ENCODE measurements at places on chromosomes 5 and 9.

DNA sequence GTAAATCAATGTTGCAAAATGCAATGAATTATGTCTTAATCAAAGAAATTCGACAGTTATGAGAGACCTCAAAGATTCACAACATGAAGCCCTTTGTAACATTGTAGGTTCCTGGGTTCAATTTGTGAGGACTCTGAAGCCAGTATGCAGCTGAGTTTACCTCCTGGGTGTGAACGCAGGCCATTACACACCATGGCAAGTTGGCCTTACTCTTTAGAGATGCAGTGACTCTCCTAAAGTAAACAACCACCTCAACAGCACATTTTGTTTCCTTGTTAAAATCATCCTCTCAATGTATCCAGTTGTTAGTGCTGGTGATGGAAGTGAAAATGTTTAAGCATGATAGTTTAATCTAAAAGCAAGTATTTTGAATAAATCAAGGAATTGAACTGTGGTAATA lies 73.8 kb downstream of the JAKMIP2 start:
- no peak for DNase-seq

DNA sequence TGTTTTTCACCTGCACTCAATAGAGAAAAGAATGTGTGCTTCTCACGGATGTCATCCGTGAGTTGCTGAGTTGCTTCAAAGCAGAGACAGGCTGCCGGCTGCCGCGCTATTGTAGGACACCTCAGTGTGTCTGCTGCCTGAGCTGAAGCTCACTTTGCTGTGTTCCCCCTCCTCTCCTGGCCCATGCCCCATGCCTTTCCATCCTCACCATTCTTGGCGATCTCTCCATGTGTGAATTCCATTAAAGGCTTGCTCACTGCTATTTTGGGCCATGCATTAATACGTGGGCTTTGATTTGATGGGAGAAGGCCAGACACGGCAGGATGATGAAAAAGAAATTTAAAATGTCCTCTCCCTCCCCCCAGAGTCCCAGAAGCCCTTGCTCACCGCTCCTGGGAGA lies 14.5 kb downstream of the ADAM19 start:
- no peak for DNase-seq

DNA sequence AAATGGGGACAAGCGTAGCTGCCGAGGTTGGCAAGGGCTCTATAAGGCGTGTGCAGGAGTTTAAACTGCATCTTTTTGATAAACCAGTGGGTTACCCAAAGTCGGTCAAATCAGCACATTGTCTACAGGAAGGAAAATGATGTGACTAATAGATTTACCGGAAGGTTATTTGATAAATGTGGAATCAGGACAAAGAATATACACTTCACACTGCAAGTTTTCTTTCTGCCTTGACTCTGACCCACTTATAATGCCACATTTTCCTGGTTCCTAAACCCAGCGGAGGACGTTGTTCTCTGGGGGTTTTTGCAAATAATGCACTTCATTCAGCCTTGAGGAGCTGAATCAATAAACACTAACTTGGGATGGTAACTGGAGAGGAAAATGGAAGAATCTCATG lies 76.8 kb downstream of the TTLL11 start:
- DNase-seq = no peak

DNA sequence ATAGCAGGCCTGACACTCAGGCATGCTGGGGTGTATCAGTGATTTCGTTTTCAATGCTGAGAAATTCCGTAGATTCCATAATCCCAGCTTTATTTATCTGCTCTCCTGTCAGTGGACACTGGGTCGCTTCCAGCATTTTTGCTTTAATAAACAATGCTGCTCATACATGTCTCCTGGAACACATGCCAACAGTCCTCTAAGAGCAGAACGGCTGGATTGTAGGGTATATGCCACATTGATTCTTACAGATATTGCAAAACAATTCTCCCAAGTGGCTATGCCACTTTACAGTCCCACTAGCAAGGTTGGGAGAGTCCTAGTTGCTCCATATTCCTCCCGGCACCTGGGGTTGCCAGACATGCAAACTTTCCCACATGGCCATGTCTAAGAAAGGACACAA lies 81.9 kb downstream of the RAPGEF1 start:
- DNase-seq = no peak

GRCh38 chr5:173496129-173496882 lies 120.1 kb downstream of the BOD1 start:
- no peak for DNase-seq

DNA sequence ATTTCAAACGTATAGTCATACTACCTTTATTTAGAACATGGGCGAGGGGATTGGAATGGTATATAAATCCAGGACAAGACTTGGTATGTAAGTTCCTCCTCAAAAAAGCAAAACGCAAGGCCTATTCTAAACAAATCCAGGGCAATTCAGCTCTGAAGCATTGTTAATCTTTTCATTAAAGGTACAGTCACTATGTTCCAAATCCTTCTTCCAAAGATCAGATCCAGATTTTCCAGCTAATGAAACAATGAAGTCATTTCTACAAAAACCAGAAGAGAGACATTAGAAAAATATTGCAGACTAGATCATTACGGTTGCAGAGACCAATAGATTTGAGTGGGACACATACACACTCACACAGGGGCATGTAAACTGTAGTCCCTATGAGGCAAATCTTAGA lies 116.1 kb upstream of the BNC2 start:
- no peak for DNase-seq

- no peak for DNase-seq
Measured at GRCh38 chr5:19616701-19617215, 371.2 kb downstream of the CDH18 start.

DNA sequence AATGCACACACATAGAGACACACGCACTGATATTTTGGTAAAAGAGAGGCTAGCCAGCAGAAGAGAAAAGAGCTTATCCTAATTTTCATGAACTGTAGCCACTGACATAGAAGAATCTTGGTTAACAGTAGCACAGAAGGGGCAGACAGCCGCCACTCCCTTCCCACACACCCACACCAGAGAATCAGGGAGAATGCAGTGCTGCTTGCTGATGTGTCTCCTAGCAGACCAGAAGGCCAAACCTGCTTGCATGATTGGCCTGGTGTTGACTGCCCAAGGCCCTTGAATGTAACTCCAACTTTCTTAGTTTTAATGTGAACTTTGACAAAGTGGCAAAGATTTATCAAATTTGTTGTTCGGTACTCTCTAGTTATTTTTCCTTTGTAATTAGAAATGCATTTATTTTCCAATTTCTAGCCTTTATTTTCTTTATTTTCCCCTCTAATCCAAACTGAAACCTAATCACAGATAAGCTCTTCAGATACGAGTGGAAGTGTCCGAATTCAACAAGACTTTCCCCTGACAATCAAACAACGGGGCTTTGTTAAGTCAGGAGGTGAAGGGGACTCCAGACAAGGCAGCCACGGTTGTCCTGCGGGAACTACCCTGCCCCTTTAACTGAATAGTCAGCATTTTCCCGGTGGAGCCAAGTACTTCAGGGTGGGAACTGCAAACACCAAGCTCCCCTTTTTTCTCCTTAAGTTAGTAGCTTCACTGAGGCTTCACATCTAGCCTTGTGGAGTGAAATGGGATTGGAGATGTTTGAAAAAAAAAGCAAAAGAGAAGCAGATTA lies 81.9 kb upstream of the CTSL start:
- DNase-seq = no peak

GRCh38 chr5:113488645-113489184 lies 462 bp upstream of the MCC start:
- no peak for DNase-seq

- no peak for DNase-seq
Measured at GRCh38 chr9:124341455-124342170, 73.6 kb downstream of the PSMB7 start.

DNA sequence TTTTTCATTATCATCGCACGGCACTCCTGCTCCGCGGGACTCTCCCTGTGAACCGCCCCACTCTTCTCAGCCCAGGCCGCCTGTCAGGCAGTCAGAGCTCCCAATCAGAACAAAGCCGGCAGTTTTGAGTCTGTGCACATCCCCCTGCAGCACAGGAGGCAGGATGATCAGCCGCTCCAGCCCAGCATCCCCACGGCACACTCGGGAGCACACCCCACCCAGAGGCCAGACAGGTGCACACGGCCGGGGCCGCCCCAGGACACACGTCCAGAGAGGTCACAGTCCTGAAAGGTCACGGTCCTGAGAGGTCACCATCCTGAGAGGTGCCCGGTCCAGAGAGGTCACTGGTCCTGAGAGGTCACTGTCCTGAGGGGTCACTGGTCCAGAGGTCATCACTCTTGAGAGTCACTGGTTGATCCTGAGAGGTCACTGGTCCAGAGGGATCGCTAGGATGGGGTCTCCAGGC lies 8.4 kb downstream of the TPPP start:
- no peak for DNase-seq

DNA sequence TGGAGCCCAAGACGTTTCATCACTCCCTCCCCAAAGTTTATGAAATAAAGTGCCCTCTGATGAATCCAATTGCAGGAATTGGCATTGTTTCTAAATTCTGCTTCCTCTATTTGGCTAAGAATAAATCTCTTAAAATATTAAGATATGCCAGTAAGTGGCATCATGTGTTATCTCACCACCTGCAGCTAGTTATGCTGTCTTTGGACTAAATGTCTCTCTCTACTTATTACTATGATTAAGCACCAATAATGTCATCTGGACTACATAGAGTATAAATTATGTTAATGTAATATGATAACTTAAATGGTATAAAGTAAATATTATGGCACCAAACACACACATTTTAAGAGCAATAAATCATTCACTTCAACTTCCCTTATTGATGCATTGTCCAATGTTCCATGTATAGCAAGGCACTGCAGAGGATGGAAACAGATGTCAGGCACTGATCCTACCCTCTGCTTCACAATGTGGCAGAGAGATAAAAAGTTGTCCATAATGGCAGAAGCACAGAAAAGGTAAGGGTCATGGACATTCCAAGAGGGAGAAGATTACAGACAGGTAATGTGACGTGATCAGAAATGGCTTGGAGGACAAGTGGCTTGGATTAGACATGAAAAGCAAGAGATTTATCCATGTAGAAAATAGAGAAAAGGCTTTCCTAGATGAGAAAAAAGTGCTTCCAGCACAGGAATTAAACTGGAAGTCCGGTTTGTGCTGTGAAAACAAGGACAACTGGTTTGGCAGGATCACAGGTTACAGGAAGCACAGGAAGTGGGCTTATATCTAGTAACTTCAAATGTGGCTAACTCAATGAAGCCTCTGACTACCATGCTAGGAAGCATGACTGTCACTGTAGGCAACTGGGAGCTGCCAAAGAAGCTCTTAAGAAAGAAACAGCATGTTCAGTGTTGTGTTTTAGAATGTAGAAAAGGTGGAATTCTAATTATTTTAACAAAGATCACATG lies 26.7 kb downstream of the MARCHF11 start:
- DNase-seq = no peak

- DNase-seq = no peak
Measured at GRCh38 chr5:136781464-136781863, 416.1 kb upstream of the TRPC7 start.

DNA sequence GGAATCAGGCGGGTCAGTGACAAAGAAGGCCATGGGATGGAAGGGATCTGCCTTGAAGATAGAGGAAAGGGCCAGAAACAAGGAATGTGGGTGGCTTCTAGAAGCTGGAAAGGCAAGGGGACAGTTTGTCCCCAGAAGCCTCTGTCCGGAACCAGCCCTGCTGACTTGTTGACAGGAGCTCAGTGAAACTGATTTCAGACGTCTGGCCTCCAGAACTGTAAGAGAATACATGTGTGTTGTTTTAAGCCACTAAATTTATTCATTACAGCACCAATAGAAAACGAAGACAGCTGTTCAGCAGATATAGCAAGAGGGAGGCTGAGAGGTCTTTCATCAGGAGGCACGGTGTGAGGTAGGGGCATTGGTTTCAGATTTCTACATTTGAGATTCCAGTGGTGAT lies 422.5 kb downstream of the KDM4C start:
- DNase-seq = no peak

DNA sequence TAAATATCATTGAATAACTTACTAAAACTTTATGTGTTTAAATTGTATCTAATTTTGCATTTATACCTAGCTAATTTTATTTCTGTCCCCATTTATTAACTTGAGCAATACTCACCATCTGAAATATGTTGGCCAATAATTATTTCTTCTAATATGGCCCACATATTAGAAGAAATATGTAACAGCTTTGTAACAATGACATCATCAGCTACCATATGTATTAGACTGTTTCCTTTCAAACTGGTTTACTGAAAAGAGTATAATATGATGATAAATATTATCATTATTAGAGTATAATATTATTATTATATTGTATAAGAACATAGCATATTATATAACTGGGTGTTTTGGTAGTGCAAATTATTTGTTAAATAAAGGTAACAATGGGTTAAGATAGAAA lies 220.5 kb downstream of the FBXL7 start:
- DNase-seq = no peak

- no peak for DNase-seq
Measured at GRCh38 chr5:192691-192969, 1.3 kb downstream of the LRRC14B start.

DNA sequence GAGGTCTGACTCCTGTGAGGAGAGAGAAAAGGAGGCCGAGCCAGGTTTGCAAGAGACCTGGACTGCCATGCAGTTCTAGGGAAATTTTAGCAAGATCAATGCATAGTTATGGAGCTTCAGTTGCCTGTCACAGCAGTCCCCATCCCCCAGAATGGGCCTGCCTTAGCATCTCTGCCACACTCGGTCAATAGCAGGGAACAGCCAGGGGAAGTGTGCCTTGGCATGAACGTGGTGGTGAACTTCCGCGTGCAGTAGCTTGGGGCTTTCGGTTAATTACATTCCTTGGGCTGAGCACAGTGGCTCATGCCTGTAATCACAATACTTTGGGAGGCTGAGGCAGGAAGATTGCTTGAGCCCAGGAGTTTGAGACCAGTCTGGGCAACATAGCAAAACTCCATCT lies 157.8 kb downstream of the TLE1 start:
- no peak for DNase-seq

DNA sequence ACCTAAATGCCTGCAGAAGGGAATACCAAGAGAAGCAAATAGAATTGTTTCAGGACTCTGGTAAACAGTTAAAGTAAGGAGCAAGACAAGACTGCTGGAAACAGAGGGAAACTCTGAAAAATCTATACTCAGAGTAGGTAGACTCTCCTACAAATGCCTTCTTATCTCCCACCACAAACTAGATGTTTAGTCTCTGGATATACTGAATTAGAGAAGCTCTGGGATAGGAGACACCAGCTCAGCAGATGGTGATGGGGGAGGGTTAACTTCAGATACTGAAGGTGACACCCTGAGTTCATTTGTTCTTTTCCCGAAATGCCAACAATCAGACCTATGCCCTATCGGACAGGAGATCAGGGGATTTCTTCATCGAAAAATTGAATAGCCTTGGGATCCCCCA lies 54.1 kb upstream of the CHD1 start:
- DNase-seq = no peak

DNA sequence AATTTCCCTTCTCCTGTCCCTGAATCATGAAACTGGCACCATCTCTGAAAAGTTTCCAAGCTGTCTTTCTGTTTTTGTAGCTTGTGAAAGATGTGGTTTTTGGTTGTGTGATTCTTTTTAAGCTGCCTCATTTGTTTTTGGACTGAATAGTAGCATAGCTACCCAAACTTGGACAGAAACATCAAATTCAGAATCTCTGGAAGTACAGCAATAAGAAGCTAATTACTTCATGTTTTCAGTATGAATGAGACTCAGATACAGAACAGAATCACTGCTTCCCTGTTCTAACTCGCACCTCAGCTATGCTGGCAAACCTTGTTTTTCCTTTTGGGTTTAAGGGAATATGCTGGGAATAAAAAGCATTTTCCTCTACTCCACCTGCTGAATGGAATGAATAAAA lies 101.0 kb downstream of the FGF1 start:
- no peak for DNase-seq

GRCh38 chr5:58887721-58888409 lies 305.0 kb downstream of the RAB3C start:
- DNase-seq = no peak

Measured in glomerular endothelial cell (primary cell).